ENCODE measurements at places on chromosomes 11 and 22.

GRCh38 chr11:76444065-76444383 is 794 bp upstream of the EMSY start:
- DNase-seq, result no peak

DNA sequence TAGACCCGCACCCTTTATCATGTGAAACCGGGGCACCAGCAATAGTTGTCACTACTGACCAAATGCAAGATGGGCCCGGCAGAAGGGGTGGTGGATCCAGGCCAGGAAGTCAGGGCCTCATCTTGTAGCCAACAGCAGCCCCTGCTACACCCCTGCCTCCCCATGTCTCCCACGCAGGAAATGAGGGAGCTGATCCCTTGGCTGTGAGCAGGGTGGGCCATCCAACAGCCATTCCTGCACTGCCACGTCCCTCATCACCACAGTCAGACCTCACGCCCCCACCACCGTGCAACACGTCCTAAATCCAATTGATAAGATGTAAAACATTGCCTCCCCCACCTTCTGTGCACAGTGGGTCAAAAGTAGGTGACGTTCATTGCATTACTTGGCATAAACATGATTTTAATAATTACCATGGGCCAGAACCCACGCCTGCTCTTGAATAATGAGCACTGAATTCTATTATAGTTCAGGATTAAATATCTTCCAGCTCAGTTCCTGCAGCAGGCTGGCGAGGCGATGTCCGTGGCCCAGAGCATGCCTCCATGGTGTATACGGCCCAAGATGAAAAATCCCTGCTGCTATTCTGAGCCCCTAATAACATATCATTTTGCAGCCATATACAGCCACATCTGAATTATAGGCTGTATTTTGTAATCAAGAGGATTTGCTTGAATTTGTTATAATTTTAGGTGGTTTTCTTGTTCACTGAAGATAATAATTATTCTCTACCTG is 1373.8 kb downstream of the BRD1 start:
- no peak for DNase-seq

DNA sequence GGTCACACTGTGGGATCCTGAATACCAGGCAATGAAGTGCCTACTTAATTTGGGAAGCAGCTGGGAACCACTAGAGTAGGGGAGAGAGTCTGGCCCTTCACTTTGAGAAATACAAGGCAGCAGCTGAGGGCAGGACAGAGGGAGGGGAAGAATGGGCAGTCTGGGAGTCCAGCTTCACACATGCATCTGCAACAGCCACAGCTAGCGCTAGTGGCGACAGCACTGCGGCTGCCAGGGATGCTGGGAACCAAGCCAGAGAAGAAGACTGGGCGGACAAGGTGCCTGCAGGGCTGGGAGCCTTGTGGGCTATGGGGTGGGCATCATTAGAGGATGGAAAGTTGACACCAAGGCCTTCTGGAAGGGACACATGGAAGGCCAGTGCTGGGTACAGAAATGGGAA is 15.8 kb downstream of the SCUBE2 start:
- no peak for DNase-seq

DNA sequence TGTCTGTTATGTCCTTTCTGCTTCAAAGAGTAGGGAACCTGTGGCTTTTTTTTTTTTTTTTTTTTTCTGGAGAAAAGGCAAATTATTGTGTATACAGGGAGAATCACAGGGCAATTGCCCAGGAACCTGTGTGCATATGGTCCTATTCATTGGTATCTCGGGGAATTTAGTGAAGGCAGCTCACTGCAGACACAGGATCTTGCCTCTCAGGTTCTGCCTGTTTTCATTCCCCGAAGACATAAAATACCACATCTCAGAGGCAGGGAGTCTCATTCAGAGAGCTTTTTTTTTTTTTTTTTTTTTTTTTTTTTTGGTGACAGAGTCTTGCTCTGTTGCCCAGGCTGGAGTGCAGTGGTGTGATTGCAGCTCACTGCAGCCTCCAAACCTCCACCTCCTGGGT is 88.3 kb downstream of the OSBP2 start:
- no peak for DNase-seq

DNA sequence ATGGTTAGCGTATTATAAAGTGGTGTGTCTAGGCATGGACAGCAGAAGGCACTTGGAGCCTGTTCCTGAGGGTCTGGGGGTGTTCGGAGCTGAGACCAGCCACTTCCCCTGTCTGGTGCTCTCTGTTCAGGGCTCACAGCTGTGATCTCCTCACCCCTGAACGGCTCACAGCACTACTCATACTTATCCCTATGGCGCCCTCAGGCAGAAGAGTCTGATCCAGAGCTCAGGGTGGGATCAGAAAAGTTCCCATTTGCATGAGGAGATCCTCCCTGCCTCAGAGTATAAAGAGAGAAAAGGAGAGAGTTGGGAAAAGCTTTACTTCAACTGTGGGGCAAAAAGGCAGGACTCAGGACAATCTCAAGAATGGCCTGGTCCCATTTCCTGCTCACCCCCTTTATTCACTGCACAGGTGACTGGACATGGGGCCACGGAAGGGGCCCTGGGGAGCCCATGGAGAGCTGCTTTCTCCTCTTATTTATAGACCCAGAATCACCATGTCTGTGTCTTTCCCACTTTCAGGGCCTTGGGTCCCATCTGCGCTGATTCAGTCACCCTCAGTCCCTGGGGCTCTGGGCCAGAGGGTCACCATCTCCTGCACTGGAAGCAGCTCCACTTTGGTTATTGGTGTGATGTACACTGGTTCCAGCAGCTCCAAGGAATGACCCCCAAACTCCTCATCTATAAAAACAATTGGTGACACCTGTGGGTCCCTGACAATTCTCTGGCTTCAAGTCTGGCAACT is 97.0 kb upstream of the TOP3B start:
- no peak for DNase-seq

- DNase-seq, result no peak
These were observed 6.2 kb downstream of the CHST1 start for GRCh38 chr11:45659031-45659817.

- DNase-seq, result peak; percentile 55
These were observed 26.9 kb upstream of the TP53I11 start for GRCh38 chr11:44977493-44977984.

GRCh38 chr22:39631381-39632286 is 61.1 kb downstream of the CACNA1I start:
- DNase-seq, result no peak

- DNase-seq, result peak; percentile 69
These were observed 53.5 kb downstream of the MYH9 start for GRCh38 chr22:36334081-36334820.
